ENCODE measurements at places on chromosomes 2 and 18.

- no peak for DNase-seq
- no peaks in the 10 kb centered on the region for H3K27me3 ChIP-seq
- H3K36me3 ChIP-seq: peaks cover 7% of the 10 kb centered on the region
- peak overlapping the region; percentile 23 for H3K4me3 ChIP-seq
These were observed 6.4 kb downstream of the NDUFV2 start for GRCh38 chr18:9108911-9109310.

DNA sequence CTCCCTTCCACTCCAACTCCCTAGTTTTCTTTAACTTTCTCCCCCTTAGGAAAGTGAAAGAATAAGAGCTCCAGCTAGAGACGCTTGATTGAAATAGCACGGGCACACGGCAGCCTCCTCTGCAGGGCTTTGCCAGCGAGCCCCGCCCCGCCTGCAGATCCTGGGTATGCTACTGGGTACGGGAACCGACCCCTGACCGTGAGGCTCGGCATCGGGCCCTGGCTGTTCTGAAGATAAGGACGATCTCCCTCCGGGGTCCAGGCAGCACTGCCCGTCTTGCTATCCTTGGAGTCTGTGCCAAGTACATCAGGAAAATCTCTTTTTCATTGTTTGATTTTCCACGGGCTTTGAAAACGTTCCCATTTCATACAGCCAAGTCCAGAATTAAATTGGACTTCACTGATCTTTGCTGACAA, 284.5 kb downstream of the MTX2 start:
- no peaks in the 10 kb centered on the region for H3K36me3 ChIP-seq
- peaks cover 14% of the 10 kb centered on the region for H3K4me1 ChIP-seq
- peak overlapping the region; percentile 72 for H3K4me3 ChIP-seq
- H3K27ac ChIP-seq: no peak overlapping the region
- no peak for DNase-seq
- H3K27me3 ChIP-seq: peaks cover 48% of the 10 kb centered on the region

DNA sequence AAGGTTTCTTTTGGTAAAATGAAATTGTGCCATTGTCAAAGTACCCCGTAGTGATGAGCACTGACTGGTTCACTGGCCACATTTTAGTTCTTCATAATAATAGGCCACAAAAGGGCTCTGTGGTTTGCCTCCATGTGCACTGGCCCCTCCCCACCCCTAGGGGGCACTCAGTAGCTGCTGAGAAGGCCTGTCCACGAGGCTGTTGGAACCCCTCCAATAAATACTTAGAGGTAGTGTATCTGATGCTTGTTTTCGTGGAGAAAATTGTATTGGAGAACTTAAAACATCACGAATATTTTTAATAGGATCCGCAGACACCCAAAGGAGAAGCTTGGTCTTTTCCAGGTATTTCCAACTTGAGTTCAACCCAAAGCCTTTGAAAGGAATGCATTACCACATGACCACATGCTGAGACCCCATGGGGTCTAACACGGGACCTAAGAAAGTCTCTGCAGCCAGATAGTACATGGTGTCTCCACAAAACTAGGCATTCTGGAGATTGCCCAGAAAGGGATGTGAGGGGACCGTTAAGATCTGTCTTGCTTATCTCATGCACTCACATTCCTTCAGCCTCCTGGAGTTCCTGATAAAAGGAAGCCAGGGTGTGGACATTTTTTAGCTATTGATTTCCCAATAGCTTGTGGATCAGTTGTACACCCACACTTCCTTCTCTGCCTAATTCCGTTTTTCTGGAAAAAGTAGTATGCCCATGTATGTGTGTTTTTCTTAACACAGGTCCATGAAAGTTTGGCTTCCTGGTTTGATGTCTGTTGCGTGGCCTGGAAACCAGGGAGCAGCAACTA, 28.5 kb upstream of the NOSTRIN start:
- no peaks in the 10 kb centered on the region for H3K27me3 ChIP-seq
- no peak overlapping the region for H3K4me3 ChIP-seq
- H3K4me1 ChIP-seq: no peaks in the 10 kb centered on the region

- no peak overlapping the region for H3K4me3 ChIP-seq
- no peak overlapping the region for H3K27ac ChIP-seq
- peaks cover 26% of the 10 kb centered on the region for H3K27me3 ChIP-seq
- no peaks in the 10 kb centered on the region for H3K36me3 ChIP-seq
These were observed 83.3 kb downstream of the PDE11A start for GRCh38 chr2:177989029-177989885.

GRCh38 chr2:172402198-172402597, 25.2 kb upstream of the ITGA6 start:
- DNase-seq: no peak
- no peak overlapping the region for H3K4me3 ChIP-seq
- no peaks in the 10 kb centered on the region for H3K36me3 ChIP-seq
- no peaks in the 10 kb centered on the region for H3K27me3 ChIP-seq
- no peak overlapping the region for H3K27ac ChIP-seq

GRCh38 chr2:216619411-216620393, 13.5 kb upstream of the IGFBP2 start:
- no peaks in the 10 kb centered on the region for H3K36me3 ChIP-seq
- H3K27me3 ChIP-seq: peaks cover 31% of the 10 kb centered on the region
- DNase-seq: no peak
- no peaks in the 10 kb centered on the region for H3K4me1 ChIP-seq

GRCh38 chr18:26813043-26813442, 52.5 kb downstream of the AQP4 start:
- H3K36me3 ChIP-seq: no peaks in the 10 kb centered on the region
- no peak overlapping the region for H3K27ac ChIP-seq
- no peaks in the 10 kb centered on the region for H3K4me1 ChIP-seq
- DNase-seq: no peak
- no peak overlapping the region for H3K4me3 ChIP-seq

DNA sequence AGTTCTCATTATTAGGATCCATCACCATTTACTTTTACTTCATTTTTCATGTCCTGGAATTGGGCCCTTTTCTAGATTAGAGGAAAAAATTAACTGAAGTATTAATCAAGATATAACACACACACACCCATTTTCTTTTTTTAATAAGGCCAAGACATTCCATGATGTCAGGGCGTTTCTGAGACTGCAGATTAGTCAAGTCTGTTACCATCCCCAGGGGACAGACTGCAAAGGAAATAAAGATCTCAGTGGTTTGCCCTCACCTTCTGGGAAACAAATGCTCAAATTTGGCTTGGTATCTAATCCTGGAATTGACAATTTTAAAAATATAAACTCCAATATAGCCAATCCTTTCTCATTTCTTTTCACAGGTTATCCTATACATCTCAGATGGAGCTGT, 27.4 kb downstream of the RMP24 start:
- H3K27ac ChIP-seq: no peak overlapping the region
- no peaks in the 10 kb centered on the region for H3K27me3 ChIP-seq
- no peak overlapping the region for H3K4me3 ChIP-seq
- H3K4me1 ChIP-seq: peaks cover 5% of the 10 kb centered on the region
- peaks cover 1% of the 10 kb centered on the region for H3K36me3 ChIP-seq

- H3K36me3 ChIP-seq: peaks cover 5% of the 10 kb centered on the region
- peak; percentile 31 for DNase-seq
- H3K4me3 ChIP-seq: peak overlapping the region; percentile 67
- H3K27me3 ChIP-seq: peaks cover 28% of the 10 kb centered on the region
- H3K4me1 ChIP-seq: peaks cover 23% of the 10 kb centered on the region
- peak overlapping the region; percentile 61 for H3K27ac ChIP-seq
These were observed 8.6 kb upstream of the IL36A start for GRCh38 chr2:112996635-112997034.
